GM23248 (cell line): ENCODE measurements at places on chromosomes 1 and 21. TPM values are rescaled to one million over a fixed set of nuclear protein-coding genes. Genes with fewer than 3 reads are reported as not detected.
A peak's percentile ranks its signal among the peaks of the same experiment; 100 is the strongest.

The TTC3 gene
- 204 and 244 TPM in 2 replicates for total RNA-seq

The IGFN1 gene
- not detected in 2 replicates for total RNA-seq

The ADAMTS1 gene
- 165 and 166 TPM in 2 replicates for total RNA-seq

DNA sequence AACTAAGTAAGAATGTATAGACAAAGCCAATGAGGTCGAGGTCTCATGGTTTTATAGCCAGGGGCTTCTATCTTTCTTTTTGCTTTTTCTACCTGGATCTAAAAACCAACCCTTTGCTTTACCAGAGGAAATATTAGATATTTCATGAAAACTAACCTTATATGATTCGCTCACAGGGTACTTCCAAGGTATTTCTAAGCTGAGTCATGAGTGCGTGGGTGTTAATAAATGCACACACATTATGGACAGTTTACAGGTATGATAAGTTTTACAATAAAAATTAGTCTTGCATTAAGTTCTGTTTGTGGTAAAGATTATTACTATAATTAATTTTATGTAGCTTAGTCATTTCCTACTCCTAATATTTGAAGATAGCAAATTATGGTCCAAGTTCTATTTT, 217.2 kb downstream of the CHRM3 start:
- no peak for DNase-seq

- no peak for DNase-seq
Observed at GRCh38 chr1:203513585-203514031, 19.7 kb downstream of the OPTC start.

DNA sequence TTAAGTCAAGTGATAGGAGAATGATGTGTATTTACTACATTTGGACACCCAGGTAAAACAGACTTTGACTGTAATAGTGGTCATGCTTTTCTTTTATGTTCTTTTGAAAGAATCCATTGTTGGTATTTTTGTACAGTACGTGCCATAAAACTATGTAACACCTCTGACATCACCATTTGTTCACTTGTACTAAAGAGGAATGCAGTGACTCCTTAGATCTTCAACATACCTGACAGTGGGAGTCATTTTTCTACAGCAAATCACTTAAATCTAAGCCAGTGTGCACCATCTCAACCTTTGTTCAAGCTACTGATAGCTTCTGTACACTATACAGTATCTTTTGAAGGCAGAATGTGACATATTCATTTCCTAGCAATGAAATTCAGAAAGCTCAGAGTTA, 6.3 kb upstream of the PLD5 start:
- peak; percentile 15 for DNase-seq
